ENCODE measurements at places on chromosomes 5 and 9. TPM values are rescaled to one million over a fixed set of nuclear protein-coding genes. Genes with fewer than 3 reads are reported as not detected.

FBXL7 gene
- total RNA-seq, result under 0.01 TPM

DNA sequence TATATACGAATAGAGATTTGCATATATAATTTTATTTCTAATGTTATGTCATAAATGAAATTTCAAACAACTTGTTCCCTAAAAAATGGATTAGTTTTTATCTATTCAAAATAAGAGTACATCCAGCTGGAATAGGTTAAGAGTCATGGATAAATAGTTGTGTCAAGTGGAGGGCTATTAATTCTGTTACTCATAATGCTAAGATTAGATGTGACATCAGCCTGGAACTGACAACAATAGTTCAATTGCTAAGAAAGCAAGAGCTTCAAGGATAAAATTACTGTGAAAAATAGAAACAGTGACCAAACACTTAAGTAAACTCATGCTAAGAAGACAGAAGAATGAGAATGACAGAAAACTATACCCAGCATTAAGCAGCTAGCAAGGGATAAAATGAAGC, 92.2 kb upstream of the CDH9 start:
- DNase-seq, result no peak

TNFSF8 gene
- 6.7 TPM for total RNA-seq

CATSPER3 gene
- 0.27 TPM for total RNA-seq

PMPCA gene
- total RNA-seq, result 50.4 TPM

ZNF454 gene
- total RNA-seq, result 0.54 TPM

GABRA1 gene
- total RNA-seq, result not detected

SPATA31C1 gene
- under 0.01 TPM for total RNA-seq

TDRD7 gene
- total RNA-seq, result 5.4 TPM

- no peak for DNase-seq
Measured at GRCh38 chr9:105466898-105467455, 19.1 kb downstream of the FSD1L start.

TAF1L gene
- under 0.01 TPM for total RNA-seq

- DNase-seq, result peak; percentile 64
Measured at GRCh38 chr5:106875591-106876297, 795.0 kb downstream of the EFNA5 start.
